NCI-H146 (cell line): ENCODE measurements at places on chromosomes 11 and 22.
A peak's percentile ranks its signal among the peaks of the same experiment; 100 is the strongest.

GRCh38 chr11:110096496-110096895 lies 3.3 kb downstream of the ZC3H12C start:
- DNase-seq = no peak

GRCh38 chr11:35165423-35166368 lies 26.7 kb downstream of the CD44 start:
- no peak for DNase-seq

GRCh38 chr22:17698948-17699347 lies 60.4 kb downstream of the BCL2L13 start:
- no peak for DNase-seq

GRCh38 chr11:26558190-26558589 lies 13.9 kb downstream of the MUC15 start:
- DNase-seq = peak; percentile 72

DNA sequence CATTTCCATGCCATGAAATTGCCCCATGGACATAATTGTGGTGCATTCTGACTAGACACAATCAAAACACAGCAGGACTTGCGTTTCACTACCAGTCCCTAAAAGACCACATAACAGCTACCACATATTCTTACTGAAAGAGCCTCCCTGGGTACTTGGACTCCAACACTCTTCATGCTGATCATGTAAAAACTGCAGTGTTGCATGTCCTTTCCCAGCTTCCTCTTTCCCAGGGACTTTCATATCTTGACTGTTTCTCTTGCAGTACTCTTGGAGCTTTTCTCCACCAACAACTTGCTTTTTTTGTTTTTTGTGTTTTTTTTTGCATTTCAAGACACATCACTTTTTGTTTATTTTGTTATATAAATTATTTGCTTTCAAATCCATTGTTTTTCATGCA lies 22.9 kb downstream of the MS4A6E start:
- DNase-seq = no peak
